ENCODE measurements at places on chromosomes 3 and 15.
A peak's percentile ranks its signal among the peaks of the same experiment; 100 is the strongest.

DNA sequence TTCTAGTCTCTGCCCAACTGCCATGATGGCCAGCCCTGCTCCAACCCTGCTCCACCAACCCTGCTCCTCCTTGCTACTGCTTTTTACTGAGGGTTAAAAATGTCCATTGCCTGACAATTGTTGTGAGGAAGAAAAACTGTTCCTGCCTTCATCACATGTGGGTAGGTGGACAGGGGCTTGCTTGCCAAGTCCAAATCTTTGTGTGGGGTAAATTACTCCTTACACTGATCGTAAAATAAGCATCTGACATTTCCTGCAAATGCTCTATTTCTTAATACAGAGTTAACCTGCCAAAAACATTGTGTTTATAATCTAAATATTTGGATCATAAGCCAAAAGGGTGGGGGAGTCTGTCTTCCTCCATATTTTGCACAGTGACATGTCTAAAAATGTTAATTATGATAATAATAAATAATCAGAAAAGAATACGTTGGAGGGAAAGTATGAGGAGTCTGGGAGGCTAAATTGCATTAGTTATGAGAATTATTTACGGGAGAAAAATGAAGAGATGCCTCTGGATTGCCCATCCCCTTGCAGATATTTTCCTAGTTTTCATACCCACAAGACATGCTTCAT is 242.5 kb upstream of the TBL1XR1 start:
- no peak for DNase-seq

- peak; percentile 20 for DNase-seq
Measured at GRCh38 chr3:39260957-39261356, 18.9 kb downstream of the CX3CR1 start.

DNA sequence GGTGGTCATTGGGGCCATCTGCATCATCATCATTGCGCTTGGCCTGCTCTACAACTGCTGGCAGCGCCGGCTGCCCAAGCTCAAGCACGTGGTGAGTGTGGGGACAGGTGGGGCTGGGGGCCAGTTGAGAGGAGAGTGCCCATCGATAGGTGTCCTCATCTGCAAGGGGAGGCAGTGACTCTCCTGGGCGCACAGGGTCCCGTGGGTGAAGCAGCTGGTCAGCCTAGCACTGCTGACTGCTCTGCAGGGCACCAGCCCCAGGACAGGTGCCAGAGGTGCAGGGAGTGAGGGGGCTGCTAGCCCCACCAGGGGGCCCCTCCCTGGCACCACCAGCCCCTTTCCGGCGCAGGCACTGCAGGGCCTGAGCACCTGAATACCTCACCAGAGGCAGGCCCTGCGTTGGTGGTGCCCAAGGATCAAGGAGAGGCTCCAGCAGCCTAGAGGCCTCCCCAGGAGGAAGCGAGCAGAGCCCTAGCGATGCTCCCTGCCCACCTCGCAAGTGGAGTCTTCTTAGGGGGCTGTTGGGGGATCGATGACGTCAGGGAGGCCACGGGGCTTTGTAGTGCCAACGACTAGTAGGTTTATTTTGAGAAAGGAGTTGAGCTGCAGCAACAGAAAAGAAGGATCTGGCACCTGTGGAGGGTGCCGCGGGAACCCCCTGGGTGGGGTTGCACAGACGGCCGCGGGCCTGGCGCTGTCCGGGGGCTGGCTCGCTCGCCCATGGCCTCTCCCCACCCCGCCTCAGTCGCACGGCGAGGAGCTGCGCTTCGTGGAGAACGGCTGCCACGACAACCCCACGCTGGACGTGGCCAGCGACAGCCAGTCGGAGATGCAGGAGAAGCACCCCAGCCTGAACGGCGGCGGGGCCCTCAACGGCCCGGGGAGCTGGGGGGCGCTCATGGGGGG is 976 bp upstream of the ABTB1 start:
- DNase-seq, result peak; percentile 33

GRCh38 chr15:72727154-72727553 is 41.1 kb downstream of the BBS4 start:
- DNase-seq, result no peak

DNA sequence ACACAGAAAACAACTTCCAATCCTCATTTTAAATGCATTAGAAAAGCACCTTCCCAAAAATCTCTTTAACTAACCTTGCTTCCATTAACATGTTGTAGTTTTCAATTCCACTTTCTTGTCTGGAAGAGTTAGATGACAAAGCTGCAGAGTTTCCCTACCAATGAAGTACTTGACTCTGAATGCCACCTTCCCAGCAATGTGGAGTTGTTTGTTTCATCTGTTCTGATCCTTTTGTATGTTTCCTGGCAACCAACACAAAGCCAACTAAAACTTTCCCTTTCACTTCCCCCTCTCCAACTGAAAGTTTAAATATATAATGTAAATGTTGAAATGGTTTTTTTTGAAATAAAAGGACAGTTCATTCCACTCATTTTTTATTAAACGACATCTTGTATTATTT is at the start of gene WDR49:
TSS of gene WDR49 (minus strand) at position 183 of the 400 bp plus-strand sequence. CDS start 517 bp downstream, outside the sequence.
- no peak for DNase-seq

- DNase-seq, result no peak
Measured at GRCh38 chr3:60333710-60334109, 917.5 kb downstream of the FHIT start.

DNA sequence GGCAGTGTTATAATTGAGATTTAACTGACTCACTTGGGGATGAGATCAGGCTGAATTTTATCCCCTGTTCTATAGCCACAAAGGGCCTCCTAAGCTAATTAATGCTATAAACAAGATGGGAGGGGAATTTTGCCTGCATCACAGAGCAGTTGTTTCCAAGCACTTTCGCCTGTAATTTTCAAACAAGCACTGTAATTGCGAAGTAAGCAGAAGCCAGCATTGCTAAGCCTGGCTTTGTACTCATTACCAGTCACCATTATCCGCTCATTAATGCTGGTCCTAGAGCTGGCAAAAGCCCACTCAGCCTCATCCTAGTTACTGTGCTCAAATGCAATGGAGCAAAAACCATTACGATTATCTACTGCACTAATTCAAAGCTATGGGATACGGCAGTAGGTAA is 356.6 kb upstream of the UBE2E2 start:
- DNase-seq, result no peak

- DNase-seq, result no peak
Measured at GRCh38 chr15:55434989-55435825, 26.9 kb downstream of the PIERCE2 start.

GRCh38 chr3:58111513-58112184 is 99.1 kb downstream of the DNASE1L3 start:
- DNase-seq, result no peak

GRCh38 chr15:93067649-93068085 is 21.3 kb downstream of the RGMA start:
- DNase-seq, result no peak

DNA sequence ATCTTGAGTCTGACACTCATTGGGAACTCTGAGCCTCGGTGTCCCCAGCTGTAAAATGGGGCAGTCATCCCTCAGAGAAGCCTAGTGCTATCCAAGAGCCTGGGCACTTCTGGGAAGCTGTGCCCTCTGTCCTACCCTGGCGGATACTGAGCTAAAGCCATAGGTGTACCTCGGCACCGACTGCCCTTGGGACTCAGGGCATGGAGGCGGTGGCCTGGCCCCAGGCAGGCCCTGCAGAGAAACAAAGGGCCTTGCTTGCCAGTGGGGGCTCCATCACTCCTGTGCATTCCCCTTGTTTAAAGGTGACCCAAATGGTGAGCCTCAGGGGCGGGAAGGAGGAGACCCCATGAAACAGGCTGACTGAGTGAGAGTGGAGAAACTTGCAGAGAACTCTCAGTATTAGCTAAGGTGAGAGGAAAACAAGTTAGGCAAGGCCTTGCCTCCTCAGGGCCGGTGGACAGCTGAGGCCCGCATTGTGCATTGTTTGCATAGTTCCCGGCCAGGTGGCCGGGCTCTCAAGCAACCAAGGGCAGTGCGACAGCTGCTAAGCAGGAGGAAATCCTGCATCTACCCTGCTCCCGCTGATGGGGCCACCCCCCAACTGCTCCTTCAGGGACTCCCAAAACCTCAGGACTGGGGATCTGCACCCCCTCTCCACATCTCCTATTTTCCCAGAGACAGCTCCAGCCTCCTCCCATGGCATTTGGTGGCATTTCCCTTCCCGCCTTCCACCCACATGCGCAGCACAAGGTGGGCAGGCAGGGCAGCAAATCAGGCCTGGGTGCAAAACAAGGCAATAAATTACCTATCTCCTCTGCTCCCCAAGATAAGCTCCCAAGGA is 4.3 kb downstream of the PFKFB4 start:
- DNase-seq, result no peak
